ENCODE measurements at places on chromosomes 1 and 21.

- DNase-seq: no peak
Measured at GRCh38 chr1:17009706-17010105, 2.0 kb downstream of the ATP13A2 start.

GRCh38 chr1:40059960-40060750 is 19.6 kb downstream of the CAP1 start:
- no peak for DNase-seq

DNA sequence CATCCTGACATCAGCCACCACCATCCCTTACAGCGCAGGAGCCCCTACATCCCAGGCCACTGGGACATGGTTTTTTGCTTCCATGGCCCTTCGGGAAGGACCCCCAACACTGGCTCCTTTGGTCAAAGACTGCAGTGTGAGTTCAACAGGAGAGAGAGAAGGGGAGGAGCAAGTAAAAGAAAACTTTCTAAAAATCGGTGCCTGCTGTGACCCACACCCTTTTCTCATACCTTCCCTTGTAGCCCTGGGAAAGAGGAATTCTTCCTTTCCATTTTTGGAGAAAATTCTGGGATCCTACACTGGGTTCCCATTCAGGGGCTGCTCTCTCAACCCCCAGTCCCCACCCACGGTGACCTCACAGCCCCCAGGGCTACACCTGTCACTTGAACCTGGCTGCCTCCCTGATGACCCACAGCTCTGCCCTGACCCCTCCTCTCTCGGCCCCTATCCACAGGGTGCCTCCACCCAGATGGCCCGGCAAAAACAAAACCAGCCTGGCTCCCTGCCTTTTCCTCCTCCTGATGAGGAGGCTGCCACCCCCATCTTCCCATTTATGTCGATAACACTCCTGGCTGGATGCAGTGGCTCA is 7.6 kb downstream of the PADI4 start:
- DNase-seq: no peak

DNA sequence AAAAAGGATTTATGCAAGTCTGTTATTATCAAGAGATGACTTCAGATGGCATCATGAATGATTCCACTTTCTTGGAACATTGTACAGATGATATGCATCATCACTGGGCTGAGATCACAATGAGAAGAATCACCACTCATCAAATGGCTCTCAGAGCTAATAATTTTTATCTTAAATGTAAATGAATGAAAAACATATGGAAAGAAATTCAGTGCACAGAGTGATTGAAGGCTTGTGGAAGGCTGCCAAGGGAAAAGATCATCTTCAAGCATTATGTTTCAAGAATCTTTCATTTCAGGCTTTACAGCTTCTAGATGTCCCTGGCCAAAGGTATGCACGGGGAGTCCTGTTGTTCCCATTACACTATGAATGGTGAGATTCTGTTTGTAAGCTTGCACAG is 955.7 kb downstream of the TTLL7 start:
- no peak for DNase-seq

- no peak for DNase-seq
Measured at GRCh38 chr1:63912643-63913042, 138.8 kb downstream of the ROR1 start.

Measured in T-cell (primary cell).